ENCODE measurements at places on chromosomes 4 and X.
A peak's percentile ranks its signal among the peaks of the same experiment; 100 is the strongest.

- no peak for DNase-seq
These were observed 315.4 kb downstream of the PPP3CA start for GRCh38 chr4:101031971-101032370.

GRCh38 chr4:180449395-180449956, 1793.7 kb upstream of the TENM3 start:
- DNase-seq, result no peak

GRCh38 chr4:22237155-22237751, 278.6 kb downstream of the ADGRA3 start:
- no peak for DNase-seq

DNA sequence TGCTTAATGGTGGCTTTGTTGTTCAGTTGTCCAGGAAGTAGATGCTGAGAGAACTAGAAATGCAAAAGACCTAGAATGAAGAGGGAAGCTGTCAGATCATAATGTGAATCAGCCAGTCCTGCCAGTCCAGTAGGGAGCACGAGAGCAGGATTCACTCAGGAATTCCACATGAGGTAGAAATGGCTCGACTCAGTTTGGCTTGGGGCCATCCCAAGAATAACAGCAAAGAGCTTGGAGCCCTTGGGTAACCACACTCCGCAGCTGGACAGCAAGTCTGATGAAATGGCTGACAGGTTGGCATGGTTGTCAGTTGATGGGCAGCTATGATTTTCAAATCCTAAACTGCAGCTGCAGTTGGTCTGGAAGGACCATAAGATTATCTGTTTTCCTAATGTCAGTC, 44.5 kb upstream of the WDR1 start:
- DNase-seq, result no peak

GRCh38 chrX:1597345-1598020, 6.1 kb downstream of the AKAP17A start:
- no peak for DNase-seq

DNA sequence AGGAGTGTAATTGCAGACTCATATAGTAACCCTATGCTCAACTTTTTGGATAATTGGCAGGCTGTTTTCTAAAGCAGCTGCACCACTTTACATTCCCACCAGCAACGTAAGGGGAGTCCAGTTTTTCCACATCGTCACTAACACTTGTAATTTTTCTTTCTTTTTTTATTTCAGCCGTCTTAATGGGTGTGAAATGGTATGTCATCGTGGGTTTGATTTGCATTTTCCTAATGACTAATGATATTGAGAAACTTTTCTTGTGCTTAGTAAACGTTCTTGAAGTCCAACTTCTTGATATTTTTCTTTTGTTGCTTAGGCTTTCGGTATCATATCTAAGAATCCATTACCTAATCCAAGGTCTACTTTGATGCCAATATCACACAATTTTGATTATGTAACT, 95.3 kb upstream of the IL1RAPL1 start:
- no peak for DNase-seq

DNA sequence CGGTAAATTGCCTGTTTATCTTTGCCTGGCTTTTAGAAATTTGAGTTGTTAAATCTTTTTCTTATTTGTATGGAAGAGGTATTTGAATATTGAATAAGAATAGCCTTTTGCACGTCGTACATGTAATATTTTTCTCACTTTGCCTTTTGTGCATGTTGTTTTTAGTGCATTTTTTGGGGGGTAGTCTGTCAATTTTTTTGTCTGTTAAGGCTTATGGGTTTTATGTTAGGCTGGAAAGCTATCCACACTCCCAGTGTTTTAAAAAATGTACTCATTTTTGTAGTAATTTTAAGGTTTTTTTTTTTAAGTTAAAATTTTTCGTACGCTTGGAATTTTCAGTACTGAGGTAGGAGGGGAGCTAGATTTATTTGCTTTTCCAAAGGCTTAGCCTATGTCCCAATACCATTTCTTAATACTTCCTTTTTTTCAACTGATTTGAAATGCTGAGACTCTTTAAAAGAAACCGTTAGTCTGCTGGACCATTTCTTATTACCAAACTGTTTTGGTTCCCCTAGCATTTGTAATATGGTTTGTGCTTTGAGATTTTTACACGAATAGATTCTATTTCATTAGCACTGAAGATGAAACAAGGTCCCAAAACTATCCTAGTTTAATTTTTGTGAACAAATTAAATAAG, 1.3 kb downstream of the HERC5 start:
- DNase-seq, result no peak

- no peak for DNase-seq
These were observed 161.4 kb downstream of the VSIG4 start for GRCh38 chrX:65878456-65878855.

DNA sequence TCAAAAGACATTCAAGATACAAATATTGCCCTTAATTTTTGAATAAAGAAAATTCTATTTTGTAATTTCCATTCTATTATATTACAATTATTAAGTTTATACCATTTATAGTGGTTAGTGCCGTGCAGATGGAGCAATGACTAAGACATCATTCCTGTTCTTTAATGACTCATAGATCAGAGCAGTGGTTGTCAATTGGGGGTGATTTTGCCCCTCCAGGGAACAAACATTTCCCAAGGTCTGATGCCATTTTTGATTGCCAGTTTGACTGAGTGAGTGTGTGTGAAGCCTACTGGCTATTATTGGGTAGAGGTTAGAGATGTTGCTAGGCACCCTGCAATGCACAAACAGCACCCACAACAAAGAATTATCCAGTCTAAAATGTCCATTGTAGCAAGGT, 97.9 kb upstream of the DDIT4L start:
- DNase-seq, result no peak

DNA sequence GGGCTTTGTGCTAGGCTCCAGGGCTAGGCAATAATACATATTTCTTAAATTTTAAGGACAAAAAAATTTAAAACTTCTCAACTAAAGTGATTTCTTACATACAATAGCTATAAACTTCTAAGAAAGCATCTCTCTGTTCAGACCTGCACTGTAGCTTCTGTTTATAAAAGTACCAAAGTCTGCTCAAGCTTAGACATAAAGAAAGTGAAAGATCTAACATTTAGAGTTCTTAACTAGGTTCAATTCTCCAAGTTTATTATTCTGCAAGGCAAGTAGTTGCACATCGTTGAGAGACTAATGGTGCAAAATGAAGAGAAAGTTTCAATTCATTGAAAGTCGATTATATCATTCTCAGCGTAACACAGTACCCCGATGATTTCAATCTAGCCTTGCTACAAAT, 857.4 kb upstream of the HTR2C start:
- no peak for DNase-seq

DNA sequence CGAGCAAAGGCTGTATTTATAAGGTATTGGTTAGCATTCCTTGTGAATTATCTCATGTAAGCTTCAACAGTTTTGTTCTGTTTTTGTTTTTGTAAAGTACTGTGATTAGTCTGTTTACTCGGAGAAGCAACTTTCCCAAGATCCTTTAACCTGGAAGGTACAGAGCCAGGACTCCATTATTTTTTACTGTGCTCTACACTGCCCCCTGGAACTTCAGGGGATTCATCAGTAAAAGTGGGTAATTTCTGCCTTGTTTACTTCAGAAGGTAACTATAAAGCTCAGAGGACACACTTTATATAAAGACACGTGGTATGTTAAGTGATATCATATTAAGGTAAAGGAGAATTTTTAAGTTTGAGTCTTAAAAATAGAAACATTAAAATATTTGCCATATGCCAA, 124.9 kb downstream of the IQCM start:
- DNase-seq, result no peak

DNA sequence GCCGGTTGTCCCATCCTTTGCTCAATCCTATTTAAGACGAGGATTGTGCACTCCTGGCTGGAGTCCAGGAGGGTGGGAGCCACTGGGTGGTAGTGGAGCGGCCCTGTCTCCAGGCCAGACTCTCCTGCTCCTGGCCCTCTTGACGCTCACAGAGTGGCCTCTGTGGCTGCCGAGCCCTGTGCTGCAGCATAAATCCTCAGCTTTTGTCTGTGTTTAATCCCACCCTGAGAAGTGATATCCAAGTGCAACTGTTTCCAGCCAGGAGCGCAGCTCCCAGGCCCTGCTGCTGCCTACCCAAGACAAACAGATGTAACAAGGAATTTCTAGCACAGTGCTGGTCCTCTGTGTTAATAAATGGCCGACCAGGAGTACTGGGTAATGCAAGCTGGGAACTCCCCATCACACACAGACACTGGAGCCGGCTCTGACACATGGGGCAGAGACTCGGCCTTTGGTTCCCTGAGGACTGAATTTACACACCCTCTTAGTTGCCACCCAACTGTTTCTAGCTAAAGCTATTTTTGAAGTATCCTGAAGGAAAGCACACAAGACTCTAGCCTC, 85.3 kb downstream of the GATB start:
- DNase-seq, result no peak

- DNase-seq, result no peak
These were observed 133.8 kb upstream of the UBQLN2 start for GRCh38 chrX:56429581-56429980.

DNA sequence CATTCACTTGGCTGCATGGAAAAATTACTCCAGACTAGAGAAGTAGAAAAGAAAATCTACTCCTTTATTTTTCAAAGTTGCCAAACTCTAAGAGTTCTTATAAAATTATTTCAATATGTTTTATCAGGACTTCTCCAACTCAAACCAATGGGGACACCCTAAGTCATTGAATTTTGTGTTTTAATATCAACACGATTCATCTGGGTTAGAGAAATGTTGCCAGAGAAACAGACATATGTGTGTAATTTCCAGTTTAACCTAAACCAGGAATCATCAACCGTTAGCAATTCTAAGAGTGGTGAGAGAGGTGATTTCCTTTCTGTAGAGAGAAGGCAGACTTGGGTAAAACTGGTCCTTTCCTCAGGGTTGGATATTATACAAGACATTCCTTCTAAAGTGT, 291.8 kb downstream of the LDB2 start:
- DNase-seq, result no peak

DNA sequence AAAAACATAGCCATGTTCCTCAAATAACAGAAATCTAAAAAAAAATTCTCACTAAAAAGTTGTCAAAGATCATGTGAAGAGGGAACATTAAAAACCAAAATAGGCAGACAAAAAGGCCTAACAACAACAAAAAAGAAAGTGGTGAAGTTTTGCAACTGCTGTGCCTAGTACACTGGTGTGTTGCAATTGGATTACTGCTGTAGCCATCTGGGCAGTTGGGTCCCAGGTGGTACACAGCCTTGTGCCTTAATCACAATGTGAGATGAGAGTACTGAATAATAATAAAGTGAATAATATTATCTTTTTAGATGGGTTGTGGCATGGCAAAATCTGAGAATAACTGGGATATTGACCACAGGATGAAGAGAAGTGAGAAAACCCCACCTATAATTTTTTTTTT, 12.0 kb downstream of the C4orf54 start:
- DNase-seq, result no peak

GRCh38 chrX:69366183-69366582, 137.9 kb upstream of the NALF2 start:
- no peak for DNase-seq

DNA sequence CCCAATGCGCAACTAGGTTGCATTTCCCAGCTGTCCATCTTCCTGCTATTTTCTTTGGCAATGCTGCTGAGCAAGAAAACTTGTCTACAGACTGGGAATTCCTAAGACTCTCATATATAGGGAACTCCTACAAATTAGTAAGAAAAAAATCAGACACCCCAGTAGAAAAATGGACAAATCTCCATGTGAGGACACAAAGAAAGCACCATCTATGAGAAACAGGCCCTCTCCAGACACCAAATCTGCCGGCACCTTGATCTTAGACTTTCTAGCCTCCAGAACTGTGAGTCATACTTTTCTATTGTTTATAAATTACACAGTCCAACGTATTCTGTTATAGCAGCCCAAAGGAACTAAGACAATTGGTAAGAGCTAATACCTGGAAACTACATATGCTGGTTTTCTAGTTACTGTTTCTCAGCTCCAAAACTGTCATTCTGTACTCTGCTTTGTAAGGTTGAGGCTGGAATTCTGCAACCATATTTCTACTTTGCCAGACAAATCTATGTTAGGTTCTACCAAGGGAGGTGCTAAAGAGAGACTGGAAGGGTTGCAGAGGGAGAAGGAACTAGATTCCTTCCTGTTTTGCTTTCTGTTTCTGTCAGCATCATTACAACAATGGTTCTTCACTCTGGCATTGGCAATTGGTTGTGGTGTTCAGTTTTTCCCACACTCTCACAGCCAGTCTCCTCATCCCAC, 35.7 kb upstream of the FAM241A start:
- DNase-seq, result no peak

DNA sequence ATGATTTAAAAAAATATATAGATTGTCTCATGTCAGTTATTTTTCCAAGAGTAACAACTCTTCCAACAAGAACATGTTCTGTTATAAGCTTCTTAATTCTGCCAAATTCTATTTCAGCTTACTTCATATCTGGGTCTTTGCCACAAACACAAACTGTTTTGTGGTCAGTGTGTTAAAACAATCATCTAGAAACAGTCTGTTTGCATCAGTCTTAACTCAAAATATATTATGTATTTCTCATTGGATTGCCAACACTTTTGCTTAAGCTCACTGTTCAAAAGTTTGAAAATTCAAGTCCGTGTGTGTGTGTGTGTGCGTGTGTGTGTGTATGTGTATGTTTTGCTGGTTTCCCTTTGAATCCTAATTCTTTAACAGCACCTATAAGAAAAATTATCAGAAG, 752.3 kb upstream of the NDST4 start:
- peak; percentile 56 for DNase-seq

- no peak for DNase-seq
These were observed 45.3 kb upstream of the MAP3K15 start for GRCh38 chrX:19560611-19561010.

GRCh38 chr4:184295206-184295605, 77.5 kb upstream of the ENPP6 start:
- no peak for DNase-seq

- DNase-seq, result no peak
These were observed 303.6 kb downstream of the FBXW7 start for GRCh38 chr4:152232271-152232670.

DNA sequence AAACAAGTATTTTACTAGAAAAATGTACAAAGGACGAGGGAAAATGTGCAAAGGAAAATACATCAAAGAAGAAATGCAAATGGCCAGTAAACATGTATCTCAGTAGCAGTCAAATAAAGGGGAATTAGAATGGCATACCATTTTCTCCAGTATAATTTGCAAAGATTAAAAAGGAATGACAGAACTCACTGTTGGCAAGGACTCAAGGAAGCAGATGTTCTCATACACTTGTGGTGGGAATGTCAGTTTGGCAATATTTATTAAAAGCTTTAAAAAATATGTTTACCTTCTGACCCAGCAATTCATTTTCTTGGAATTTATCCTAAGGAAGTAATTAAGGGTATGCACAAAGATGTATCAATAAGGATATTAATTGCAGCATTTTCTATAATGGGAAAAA, 7.6 kb downstream of the CLCN5 start:
- DNase-seq, result no peak

GRCh38 chrX:130594453-130594916, 192.7 kb downstream of the RBMX2 start:
- no peak for DNase-seq

- DNase-seq, result no peak
These were observed 85.4 kb upstream of the WWC2 start for GRCh38 chr4:183013730-183014002.

GRCh38 chrX:7216981-7217587, 69.1 kb upstream of the PUDP start:
- DNase-seq, result no peak

- DNase-seq, result no peak
These were observed 7.8 kb downstream of the LARP1B start for GRCh38 chr4:128068918-128069317.

Data from SK-N-MC (cell line).